ENCODE measurements at places on chromosomes 7 and 10.

DNA sequence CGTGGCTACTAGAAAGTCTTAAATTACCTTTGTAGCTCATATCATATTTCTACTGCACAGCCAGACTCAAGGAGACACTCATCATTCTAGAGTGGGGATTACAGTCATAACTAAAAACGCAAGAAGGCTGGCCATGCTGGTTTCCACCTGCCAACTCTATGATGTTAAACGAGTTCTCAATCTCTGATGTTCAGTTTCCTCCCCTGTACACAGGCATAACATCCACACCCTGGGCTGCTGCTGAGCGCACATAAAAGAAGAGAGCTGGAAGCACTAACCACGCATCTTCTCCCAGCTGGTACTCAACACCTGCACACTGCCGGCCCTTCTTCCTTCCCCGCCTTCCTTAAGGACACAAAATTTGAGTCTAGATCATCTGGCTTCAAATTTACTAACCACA, 60.5 kb downstream of the SORBS1 start:
- no peak for DNase-seq

DNA sequence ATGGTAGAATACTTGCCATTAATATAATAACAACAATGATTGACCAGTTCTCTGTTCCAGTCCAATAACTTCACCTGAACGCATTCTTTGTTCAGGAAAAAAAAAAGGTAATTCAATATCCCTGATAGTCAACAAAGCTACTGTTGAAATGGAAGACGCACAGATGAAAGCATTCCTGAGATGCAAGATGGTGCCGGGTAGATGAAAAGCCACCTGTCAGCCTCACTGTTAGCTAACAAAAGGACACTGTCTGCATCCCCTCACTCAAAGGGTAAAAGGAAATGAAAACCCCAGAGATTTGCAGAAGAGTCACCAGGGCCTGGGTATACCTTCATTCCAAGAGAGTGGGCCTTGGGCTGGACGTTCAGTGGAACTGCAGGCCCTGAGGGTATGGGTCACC, 357.4 kb downstream of the PLXNA4 start:
- DNase-seq, result no peak

GRCh38 chr10:29714096-29714874, 79.5 kb upstream of the SVIL start:
- DNase-seq, result no peak

- DNase-seq, result no peak
Measured at GRCh38 chr10:112792487-112793201, 157.4 kb upstream of the TCF7L2 start.

DNA sequence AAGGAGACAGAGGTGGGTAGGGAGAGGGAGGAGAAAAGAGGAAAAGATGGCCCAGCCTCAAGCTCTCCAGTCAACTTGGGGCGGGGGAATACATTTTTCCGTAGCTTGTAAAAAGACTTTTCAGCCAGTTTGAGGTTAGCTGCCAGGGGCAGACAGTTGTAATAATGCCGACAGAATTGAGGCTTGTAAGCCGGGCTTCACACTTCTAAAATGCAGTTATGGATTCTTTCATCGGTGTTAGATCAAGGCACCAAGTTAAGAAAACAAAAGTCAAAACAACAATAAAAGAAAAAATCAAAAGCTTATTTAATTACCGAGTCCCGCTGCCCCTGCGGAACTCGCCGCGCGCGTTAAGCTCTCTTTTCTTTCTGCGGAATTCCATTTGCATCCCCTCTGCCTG, 448 bp upstream of the EVX1 start:
- no peak for DNase-seq

GRCh38 chr7:93910076-93910994, 4.0 kb downstream of the GNGT1 start:
- no peak for DNase-seq

DNA sequence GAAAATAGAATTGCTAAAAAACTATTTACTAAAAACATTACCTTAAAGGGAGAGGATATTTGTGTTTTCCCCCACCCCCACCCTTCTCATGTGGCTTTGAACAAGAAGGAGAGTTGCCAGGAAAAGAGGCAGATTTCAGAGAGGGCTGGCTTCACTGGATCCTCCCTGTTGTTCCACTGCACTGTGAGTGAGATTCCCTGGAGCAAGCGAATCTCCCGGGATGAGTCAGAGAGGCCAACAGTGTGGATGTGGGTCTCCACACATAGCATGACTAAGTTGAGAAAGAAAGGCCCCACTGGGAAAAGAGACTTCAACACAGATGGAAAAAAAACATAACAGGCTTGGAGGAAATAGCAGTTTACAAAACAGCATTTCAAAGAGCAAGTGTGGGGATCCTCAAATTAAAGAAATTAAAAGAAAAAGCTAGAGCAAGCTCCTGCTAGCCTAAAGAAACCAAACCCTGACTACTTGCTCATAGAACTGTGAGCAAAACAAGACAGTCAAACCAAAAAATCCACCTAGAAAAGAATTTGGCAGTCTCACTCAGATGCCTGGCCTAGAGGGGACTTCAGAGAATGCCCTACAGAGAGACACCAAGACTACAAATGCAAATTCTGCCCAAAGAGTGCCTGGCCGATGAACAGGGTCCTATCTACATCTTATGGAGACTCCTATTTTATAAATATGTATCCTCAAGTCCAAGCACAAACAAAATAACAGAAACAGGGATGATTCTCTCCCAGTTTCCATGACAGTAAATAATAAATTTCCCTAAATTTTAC, 3.4 kb downstream of the CAV1 start:
- no peak for DNase-seq

DNA sequence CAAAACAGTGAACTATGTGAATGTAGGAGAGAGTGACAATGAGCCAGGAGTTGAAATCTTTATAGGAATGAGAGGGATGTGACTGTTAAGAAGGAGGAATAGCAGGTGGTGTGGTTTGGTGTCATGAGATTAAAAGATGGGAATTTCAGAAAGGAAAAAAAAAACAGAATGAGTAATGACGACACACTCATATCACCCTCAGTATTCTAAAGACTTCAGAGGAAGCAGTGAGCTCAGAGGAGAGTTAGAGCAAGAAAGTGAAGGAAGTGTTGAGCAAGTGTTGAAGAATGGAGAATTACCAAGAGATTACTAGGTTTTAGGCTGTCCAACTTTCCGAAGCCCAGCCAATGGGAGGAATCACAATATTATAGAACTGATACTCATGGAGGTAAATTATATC, 220.5 kb upstream of the HGF start:
- no peak for DNase-seq

- no peak for DNase-seq
Measured at GRCh38 chr7:15159261-15159660, 256.7 kb upstream of the DGKB start.

- no peak for DNase-seq
Measured at GRCh38 chr7:43317075-43317474, 204.6 kb downstream of the HECW1 start.

DNA sequence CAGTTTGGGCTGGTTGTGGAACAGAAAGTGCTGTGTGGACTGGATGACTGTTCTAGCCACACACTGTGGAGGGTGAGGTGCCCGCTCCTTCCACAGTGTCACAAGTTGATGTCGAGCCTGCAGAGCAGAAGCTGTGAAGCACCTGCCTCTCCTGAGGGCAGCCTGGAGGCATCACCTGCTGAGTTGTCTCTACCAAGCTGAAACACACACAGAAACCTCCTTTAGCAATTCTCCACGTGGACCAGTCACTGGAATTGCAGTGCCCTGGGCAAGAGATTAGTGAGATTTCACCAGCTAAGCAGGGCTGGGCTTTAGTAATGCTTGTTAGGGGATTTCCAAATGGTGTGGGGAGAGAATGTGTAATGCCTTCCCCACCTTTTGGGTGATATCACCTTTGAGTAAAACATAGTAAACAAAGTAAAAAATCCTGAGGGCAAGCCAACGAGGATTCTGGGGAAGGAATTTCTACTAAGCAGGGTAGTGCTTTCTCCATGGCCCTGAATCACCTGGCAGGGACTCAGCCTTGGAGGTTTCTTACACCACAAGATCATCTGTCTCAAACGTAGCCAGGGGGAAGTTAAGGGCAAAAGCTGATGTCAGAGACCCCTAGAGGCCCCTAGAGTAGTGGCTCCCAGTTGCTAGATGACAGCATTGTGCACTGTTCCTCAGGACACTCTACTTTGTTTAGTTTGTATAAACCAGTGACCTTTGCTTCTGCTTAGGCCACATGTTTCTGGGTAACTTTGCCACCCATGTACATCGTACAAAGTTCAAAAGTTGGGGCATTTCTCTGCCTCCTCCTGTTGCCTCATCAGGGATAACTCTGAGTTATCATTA, 233.1 kb upstream of the IGFBP3 start:
- no peak for DNase-seq

DNA sequence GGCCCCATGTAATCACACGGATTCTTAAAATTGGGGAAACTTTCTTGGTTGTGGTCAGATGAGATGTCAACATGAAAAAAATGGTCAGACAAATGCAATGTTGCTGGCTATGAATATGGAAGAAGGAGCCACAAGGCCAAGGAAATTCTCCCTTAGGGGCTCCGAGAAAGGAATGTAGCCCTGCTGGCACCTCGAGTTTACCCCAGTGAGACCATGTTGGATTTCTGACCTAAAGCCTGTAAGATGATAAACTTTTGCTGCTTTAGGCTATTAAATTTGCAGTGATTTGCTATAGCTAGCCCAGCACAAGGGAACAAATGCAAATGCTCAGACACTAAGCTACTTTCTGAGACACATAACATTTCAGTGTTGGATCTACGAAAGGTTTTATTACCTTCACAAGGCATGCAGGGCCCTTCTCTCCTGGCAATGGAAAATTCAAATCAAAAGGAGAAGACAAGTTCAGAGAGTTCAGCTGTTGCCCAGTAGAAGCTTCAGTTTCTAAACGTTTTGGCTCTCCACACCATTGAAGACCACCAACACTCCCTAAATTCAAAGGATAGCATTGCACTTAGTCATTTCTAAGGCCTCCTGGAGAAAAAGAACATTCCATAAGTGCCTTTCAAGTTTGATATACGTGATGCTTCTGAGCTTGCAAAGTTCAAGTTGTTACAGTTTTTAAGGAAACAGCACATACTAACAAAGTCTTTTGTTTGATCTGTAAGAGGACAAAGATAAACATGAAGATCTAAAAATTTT, 23.4 kb downstream of the MCMBP start:
- DNase-seq, result no peak

DNA sequence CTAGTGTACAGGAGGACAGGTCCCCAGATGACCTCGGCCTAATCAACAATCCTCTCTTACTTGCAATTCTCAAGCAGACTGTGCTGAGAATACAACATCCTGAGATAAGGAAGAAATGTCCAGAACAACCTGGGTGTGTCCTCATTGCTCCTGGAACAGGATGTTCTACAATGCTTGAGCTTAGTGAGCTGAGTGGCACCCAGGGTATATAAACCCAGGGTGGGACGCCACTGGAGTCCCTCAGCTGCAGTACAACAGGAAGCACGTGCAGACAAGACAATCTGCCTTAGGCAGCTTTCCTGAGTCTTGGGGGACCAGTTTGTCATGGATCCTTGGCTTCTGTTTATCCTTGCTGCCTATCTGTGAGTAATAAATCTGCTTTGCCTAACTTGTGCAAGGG, 27.7 kb upstream of the SLC25A13 start:
- DNase-seq, result no peak

- DNase-seq, result no peak
Measured at GRCh38 chr10:69767793-69768192, 33.9 kb upstream of the COL13A1 start.

- DNase-seq, result no peak
Measured at GRCh38 chr7:96952974-96953391, 52.4 kb upstream of the DLX6 start.

GRCh38 chr7:2369139-2369538, 14.5 kb downstream of the EIF3B start:
- no peak for DNase-seq

- DNase-seq, result no peak
Measured at GRCh38 chr7:116626886-116627285, 45.1 kb upstream of the MET start.

- no peak for DNase-seq
Measured at GRCh38 chr10:129411772-129412171, 55.3 kb upstream of the MGMT start.

Data from activated CD4-positive, CD25-positive, alpha-beta regulatory T cell treated with anti-CD3 and anti-CD28 coated beads, Interleukin-2, amount 50 U/mL, for 72 hours (primary cell).